ENCODE measurements at places on chromosomes 3 and 15. TPM values are rescaled to one million over a fixed set of nuclear protein-coding genes. Genes with fewer than 3 reads are reported as not detected.
A peak's percentile ranks its signal among the peaks of the same experiment; 100 is the strongest.

DNA sequence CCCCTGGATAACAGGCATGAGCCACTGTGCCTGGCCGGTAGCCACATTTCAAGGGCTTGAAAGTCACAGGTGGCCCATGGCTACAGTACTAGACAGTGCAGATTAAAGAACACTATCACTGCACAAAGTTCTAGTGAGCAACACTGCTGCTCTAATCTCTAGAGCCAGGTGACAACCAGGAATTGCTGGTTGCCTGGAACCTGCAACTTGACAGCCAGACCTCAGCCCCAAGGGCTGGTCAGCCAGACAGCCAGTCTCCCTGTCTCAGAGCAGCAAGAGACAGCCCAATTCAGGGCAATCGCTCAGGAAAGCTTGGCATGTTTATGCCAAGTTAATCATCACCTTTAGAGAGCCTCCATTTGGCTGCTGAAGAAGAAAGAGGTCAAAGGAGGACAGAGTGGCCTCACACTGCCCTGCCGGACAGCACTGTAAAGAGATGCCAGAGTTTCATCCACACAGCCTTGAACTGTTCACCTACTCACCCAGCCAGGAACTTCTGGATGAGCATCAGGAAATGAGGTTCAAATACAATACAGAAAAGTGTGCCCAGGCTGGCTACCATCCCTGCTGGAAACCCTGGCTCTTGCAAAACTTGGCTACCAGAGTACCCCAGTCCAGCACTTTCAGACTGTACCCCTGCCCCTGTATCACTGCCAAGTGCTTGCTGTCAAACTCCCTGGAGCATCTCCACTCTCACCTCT is 6.0 kb downstream of the CCDC12 start:
- DNase-seq, result no peak
- no peaks in the 10 kb centered on the region for H3K27me3 ChIP-seq
- H3K4me1 ChIP-seq, result peaks cover 96% of the 10 kb centered on the region
- no peak overlapping the region for H3K4me3 ChIP-seq

DNA sequence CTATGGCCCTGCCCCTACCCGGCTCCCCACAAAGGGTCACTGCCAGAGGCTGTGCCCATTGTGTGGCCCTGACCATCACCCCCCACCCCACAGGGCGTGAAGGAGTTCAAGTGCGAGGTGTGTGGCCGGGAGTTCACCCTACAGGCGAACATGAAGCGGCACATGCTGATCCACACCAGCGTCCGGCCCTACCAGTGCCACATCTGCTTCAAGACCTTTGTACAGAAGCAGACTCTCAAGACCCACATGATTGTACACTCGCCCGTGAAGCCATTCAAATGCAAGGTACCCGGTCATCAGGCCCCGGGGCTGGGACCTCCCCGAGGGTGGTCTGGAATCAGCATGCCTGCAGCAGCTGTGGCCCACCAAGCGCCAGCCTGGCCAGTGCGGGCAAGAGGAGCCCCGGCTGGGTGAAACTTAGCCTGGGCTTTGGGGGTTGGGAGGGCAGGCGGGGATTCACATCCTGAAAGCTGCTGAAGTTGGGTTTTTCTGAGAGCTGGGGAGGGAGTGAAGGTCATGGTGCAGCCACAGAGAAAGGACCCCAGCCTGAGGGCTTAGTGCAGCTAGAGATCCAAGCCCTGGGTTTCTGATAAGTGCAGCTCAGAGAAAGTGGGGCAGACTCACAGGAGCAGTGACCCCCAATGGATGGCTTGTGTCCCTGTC is 29.2 kb downstream of the IDH2 start:
- peaks cover 3% of the 10 kb centered on the region for H3K4me1 ChIP-seq
- peaks cover 5% of the 10 kb centered on the region for H3K36me3 ChIP-seq
- no peak for DNase-seq

DNA sequence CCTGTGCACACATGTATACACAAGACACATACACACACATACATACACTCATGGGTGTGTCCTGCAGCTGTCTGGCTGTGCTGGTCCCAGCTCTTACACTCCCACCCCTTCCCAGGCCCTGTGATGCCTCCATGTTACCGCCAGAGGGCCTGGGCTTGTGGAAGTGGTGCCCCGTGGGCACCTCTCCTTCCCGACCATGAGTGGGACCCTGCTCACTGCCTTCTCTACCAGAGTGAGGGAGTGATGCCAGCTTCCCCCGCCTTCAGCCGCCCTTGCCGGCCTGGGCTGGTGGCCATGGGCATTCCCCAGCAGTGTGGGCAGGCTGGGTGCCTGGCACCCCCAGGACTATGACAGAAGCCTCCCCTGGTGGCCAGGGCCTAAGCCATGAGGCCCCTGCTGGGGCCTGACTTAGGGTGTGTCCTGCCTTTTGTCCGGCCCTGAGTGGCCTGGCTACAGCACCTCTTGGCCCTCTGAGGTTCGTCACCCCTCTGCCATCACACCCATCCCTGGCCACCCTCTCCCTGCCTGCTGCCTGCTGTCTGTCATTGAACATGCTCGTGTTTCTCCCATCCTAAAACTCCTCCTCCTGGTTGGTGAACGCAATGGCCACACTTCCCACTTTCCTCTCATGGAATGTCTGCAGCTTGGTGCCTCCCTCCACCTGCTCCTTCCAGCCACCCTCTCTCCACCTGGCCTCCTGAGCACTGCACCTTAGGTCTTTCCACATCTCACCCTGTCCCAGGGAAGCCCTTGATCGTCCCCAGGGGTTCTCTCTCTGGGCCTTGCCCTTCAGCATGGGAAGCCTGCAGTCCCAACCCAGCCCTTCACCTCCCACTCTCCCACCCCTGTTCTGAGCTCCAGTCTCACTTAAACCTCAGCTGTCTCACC is 14.6 kb downstream of the HDAC11 start:
- no peaks in the 10 kb centered on the region for H3K4me1 ChIP-seq
- no peak overlapping the region for H3K27ac ChIP-seq
- no peaks in the 10 kb centered on the region for H3K36me3 ChIP-seq
- H3K4me3 ChIP-seq, result no peak overlapping the region

- DNase-seq, result peak; percentile 19
- H3K27me3 ChIP-seq, result peaks cover 7% of the 10 kb centered on the region
- peaks cover 9% of the 10 kb centered on the region for H3K4me1 ChIP-seq
- no peaks in the 10 kb centered on the region for H3K36me3 ChIP-seq
- H3K27ac ChIP-seq, result no peak overlapping the region
- H3K4me3 ChIP-seq, result no peak overlapping the region
Observed at GRCh38 chr3:50160561-50160983, 5.4 kb downstream of the SEMA3F start.

DNA sequence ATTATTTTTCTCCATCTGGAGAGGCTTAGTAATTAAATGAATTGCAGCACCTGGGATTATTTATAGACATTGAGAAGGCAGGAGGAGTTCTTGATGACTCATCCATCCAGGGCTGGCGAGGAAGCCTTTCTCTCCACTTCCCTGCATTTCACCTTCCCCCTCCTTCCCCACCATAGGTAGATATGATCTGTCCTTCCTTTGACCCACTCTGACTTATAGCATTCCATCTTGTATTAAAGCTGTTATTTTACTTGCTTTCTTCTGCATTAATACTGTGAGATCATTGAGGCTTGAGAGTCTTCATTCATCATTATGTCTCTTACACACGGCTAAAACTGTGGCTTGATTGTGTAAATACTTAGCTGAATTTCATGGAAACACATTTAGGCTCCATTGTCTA is 288.8 kb downstream of the FEZF2 start:
- H3K4me1 ChIP-seq, result no peaks in the 10 kb centered on the region
- H3K36me3 ChIP-seq, result no peaks in the 10 kb centered on the region
- no peak overlapping the region for H3K27ac ChIP-seq

GRCh38 chr3:39317571-39318169 is 11.8 kb upstream of the CCR8 start:
- H3K4me3 ChIP-seq, result no peak overlapping the region
- DNase-seq, result no peak
- no peaks in the 10 kb centered on the region for H3K36me3 ChIP-seq
- no peaks in the 10 kb centered on the region for H3K27me3 ChIP-seq
- no peak overlapping the region for H3K27ac ChIP-seq

GRCh38 chr3:150771600-150771999 is 8.6 kb upstream of the SIAH2 start:
- H3K36me3 ChIP-seq, result no peaks in the 10 kb centered on the region
- no peak overlapping the region for H3K27ac ChIP-seq
- no peaks in the 10 kb centered on the region for H3K4me1 ChIP-seq

GRCh38 chr3:31230425-31231223 is 302.1 kb upstream of the STT3B start:
- H3K27ac ChIP-seq, result peak overlapping the region; percentile 26
- H3K4me3 ChIP-seq, result no peak overlapping the region
- H3K27me3 ChIP-seq, result no peaks in the 10 kb centered on the region
- H3K36me3 ChIP-seq, result no peaks in the 10 kb centered on the region

SLC15A2 gene
- polyA plus RNA-seq, result 0.59 TPM

GRK7 gene
- polyA plus RNA-seq, result not detected

MRAS gene
- not detected for polyA plus RNA-seq

ACTC1 gene
- polyA plus RNA-seq, result not detected

SOX2 gene
- polyA plus RNA-seq, result not detected

Measured in CD4-positive, alpha-beta memory T cell (primary cell).